ENCODE measurements at places on chromosomes 6 and 20.

DNA sequence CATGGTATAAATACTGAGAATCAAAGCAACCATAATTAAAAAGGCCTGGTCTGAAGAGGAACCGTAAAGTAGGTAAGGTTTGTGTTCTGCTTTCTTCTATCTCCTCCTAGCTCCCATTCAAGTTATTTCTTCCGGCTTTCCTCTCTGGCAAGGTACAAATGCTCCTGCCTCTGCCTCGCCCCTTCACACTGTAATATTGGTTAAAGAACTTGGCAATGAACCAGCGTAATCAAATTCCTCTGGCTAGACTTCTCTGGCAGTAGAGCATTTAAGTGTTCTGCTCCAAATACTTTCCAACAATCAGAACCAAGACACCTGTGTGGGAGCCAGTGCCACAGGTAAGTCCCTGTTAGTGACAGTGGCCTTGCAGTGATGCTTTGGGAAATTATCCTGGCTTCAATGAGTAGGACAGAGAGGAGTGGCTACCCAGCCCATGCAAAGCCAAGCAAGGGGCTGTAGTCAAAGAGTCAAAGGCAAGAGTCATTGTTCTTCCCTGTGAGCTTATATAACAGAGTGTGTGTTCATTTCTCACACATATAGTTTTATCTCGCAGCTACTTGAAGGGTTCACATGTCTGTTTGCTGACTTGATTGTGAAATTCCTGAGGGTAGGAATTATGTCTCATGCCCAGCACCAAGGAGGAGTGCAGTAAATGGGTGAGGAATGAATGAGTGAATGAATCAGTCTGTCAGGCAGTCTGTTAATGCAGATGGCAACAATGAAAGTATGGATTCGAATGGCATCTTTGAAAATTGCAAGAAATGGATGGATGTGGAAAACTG is 329.3 kb downstream of the NRN1 start:
- DNase-seq, result no peak

DNA sequence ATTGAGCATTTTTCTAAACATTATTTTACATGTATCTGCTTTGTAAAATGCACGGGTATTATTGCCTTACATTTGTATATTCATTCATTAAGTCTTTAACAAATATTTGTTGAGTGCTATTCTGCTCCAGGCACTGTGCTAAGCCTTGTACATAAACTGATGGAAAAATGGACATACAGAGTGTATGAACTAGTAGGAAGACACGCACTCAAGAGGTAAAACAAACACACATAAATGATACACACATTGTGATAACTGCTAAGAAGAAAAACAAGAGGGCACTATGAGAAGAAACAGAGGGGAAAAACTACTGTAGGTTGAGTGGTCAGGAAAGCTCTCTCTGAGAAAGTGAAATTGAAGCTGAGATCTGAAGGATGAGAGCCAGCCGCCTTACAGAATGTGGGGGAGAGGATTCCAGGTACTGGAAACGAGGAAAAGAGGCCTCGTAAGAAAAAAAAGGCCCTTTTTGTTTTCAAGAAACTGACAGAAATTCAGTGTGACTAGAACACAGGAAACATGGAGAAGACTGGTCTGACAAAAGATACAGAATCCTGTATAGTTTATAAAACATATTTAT is 117.5 kb downstream of the EYA4 start:
- no peak for DNase-seq

GRCh38 chr20:40922865-40923264 is 105.8 kb upstream of the TOP1 start:
- no peak for DNase-seq

DNA sequence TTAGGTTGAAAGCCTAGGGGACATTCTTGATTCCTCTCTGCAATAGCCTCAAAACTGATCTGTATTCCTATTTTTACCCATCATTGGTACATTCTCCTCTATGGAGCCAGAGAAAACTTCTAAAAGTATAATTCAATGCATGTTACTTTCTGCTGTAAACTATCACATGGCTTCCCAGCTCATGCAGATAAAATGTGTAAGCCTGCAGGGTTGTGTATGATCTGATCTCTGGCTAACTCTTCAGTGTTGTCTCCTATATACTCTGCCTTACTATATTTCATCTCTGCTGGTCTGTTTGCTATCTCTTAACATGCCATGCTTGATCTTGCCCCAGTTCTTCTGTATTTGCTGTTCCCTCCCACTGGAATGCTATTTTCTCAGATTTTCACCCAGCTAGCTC is 323.3 kb upstream of the RSPO3 start:
- DNase-seq, result no peak

DNA sequence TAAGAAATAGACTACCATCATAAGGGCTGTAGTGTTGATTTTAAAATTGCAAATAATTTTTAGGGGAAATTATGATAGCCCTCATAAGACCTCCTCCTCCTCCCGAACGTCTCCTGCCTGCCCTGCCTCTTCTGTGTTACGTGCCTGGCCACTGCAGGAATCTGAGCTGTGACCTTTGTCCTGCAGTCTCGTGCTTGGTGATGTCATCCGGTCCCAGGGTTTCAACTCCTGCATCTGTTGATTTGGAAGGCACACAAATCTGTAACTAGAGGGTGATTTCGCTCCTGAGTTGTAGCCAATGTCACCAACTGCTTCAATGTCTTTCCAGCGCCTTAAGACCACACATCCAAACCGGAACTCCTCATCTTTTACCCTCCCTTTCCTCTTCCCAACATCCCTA is 163.2 kb downstream of the AIG1 start:
- no peak for DNase-seq

DNA sequence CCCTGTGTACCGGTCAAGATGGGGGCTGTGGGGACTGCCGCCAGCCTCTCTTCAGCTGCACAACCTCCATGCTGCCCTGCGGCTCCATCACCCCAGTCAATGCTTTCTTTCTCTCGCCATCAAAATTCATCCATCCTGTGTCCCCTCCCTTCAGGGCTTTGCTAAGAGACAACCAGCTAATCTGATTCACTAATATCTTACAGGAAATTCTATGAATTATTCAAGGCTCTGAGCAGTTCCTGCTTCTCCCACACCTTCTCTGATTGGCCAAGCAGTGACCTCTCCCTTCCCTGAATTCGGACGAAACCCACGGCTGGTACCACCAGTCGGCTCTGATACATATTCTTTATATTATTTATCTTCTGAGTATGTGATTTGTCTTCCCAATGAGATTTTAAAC is 13.8 kb downstream of the ITPR3 start:
- DNase-seq, result no peak

GRCh38 chr6:156311291-156311690 is 465.9 kb upstream of the ARID1B start:
- no peak for DNase-seq

DNA sequence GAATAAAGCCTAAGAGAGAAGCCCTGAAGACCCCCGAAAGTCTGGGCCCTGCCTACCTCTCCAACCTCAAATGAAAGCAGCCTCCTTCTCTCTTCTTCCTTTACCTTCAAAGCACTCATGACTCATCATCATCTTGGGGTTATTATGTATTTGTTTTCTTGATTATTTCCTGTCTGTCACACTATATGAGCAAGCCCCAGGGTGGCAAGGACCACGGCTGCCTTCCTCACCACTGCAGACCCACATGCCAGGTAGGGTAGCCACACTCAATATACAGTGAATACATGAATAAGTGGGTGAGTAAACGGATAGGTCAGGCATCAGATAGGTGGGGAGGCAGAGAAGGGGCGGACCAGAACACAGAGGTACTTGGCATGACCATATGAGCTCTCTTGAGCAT is 8.8 kb downstream of the WFDC3 start:
- DNase-seq, result no peak

DNA sequence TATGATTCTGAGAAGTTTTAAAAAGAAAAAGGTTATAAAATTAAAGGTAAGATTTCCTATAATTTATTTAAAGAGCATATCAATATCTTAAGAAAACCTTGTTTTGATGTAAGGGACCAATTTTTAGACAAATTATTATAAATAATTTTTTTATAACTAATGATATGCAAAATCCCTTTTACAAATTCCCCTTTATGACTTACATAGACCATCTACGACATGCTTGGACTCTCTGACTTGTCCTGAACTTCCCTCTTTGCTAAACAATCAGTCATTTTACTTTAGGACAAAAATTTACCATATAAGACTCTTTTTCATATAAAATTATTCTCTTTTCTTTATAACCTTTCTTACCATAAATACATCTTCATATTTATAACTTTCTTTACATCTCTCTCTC is 15.3 kb upstream of the ANGPT4 start:
- no peak for DNase-seq

- no peak for DNase-seq
Observed at GRCh38 chr6:157029980-157030690, 253.0 kb downstream of the ARID1B start.

DNA sequence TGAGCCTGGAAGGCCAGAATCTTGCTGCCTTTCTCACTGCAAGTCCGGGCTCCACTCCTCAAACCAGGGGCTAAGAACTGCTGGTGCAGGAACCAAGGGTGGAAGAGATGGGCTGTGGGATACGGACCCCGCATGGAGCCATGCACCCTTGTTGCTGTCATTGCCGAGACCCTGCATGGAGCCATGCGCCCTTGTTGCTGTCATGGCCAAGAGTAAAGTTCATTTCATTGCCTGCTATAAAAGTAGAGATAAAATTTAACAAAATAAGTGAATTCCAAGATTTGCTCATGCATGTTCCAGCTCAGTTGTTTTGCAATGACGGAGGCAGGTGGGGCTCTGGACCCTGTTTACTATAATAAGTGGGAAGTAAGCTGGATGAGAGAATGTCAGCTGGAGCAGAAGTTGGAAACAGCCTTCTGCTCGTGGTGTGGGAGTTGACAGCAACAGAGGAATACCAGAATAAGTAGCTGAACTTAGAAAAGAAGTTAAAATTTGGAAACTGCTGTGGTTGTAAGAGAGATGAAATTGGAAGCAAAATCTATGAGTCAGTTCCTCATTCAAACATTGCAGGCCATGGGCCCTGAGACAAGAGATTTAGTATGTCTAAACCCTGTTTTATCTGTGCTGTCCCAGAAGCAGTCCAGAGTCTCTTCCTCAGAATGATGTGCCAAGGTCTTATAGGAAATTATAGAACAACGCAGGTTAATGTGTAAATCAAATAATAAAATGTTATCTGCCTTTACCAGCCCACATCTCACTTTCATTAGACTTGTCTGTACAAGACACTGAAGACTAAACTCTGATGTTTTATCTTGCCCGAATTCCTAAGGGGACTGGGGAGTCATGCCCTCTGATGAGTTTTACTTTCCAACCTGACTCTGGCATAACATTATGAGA is 15.8 kb upstream of the THBS2 start:
- no peak for DNase-seq

DNA sequence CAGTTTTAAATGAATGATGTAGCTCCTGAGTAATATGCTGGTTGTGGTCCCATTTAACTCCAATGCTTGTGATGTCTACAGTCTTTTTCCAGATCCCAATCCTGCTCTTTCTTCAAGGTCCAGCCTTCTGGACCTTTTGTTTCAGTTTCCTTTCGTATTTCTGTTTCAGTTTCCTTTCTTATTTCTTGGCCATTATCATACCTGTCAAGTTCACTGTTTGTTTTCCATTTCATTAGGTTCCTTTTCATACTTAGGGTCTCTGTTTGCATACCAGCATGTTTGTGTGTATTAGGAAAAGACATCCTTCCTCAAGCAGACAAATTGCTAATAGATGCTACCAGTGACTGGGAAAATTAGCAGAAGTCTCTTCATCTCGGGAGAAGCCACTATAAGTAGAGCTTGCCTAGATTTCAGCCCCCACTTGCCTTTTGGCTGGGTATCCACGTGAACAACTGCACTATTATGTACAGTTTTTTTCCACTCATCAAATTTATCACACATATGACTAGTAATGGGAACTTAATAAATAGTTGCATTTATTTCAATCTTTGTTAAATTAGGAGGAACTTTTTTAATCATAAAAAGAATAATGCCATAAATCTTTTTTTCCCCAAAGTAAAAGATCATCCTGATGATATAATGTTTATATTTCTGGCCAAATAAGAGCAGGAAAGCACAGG is 583.4 kb downstream of the BCKDHB start:
- DNase-seq, result no peak

- DNase-seq, result no peak
Observed at GRCh38 chr6:48401016-48401415, 290.0 kb upstream of the PTCHD4 start.

- DNase-seq, result no peak
Observed at GRCh38 chr6:47160702-47161101, 118.6 kb upstream of the ADGRF1 start.

GRCh38 chr6:144710207-144710606 is 425.1 kb downstream of the UTRN start:
- no peak for DNase-seq

DNA sequence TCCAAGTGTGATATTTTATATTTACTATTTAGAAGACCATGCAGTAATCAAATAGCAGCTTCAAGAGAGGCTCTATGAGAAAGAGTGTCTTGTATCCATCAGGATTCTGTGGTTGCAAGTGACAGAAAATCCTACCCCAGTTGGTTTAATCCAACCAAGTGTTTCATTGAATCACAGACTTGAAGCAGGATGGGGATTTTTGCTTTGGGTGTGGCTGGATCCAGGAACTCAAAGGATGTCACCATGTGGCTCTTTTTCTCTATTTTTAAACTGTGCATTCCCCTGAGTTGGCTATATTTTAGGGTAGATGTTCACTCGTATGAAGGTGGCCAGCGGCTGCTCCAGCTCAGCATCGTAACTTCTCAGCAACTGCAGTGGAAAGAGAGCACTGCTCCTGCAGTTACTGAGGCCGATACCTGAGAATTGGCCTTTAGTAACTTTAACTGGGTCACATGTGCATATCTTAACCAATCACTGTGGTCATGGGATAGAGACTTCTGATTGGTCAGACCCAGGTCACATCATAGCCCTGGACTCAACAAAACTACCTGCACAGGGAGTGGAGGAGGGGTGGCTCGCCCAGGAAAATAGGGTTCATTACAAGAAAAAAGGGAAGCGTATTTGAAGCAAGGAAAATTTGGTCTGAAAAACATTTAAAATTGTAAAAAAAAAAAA is 396.1 kb upstream of the SULF2 start:
- DNase-seq, result no peak
